EH (cell line): ENCODE measurements at places on chromosomes 16 and 17.
A peak's percentile ranks its signal among the peaks of the same experiment; 100 is the strongest.

DNA sequence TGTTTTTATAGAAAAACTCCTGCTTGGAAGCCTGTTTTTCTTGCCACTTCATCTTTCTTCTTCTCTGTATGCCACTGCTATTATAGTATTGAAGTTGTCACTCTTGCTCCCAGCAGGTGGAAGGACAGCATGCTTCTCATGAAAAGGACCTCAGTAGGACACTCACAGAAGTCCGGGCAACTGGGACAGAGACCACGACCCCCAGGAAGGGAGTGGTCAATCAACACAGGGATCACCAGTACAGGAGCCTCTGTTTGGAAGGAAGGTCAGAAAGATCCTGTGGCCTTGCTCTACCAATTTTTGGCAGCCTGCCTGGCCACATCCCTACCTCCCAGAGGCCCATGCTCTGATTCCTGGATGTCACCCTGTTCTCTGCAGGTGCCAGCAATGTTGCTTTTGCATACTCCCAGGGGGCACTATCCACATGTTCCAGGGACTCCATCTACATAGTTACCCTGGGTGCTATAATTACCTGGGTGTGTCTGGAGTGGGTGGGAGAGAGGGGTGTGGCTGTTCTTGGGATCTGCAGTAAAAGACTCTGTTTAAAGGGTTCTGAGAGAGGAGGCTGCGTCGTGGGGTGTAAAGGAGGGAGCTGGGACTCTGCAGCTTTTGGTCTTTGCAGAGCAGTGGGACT is 13.7 kb upstream of the AKAP10 start:
- DNase-seq = no peak

DNA sequence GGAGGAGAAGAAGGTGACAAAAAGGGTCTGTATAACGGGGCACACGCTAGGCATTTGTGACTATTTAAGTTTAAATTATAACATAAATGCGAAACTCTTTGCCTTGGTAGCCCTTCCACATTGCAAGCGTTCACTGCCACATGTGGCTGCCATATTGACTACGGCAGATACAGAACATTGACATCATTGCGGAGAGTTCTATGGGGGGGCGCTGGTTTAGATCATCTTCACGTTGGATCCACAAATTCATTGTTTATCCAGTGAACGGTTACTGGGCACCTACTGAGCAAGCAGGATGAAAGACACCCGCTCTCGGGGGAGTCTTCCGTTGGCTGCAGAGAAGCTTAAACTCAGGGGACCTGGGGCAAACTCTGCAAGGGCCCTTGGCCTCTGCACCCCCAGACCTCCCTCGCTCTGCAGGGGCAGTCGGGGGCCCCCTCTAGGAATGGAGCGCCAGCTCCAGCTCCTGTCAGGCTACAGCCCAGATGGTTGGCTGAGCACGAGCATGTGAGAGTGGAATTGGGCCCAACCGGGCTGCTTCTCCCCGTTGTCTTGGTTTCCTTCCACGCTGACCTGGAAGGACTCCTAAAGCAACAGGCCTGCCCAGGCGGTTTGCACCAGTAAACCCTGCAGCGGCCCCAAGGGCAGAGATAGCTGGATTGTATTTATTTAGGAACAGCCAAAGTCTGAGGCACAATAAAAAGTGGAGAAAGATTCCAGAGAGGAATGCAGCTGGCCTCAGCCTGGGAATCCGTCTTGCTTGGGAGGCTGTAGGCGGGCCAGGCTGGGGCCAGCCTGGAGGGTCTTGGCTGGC is 172.2 kb downstream of the SEC14L1 start:
- DNase-seq = peak; percentile 94

DNA sequence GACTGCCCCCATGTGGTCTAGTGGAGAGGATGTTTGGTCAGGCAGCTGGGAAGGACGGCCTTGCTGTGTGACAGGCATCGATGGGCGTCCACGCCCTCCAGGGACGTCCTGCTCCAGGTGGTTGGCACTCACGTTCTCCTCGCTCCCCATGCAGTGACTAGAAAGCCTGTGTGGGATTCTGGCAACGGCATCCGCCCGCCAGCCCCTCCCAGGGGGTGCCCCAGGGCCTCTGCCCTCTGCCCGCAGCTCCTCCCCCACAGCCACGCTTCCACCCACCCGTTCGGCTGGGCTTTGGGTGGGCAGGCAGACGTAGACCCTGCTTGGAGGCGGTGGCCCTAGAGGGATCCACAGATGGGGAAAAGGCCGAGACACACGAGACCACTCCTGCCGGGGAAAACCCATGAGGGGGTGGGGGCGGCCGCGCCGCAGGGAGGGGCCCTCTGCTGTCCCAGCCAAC is 4.7 kb upstream of the IL17C start:
- DNase-seq = peak; percentile 34

GRCh38 chr17:45279898-45280297 is 18.0 kb upstream of the SPATA32 start:
- no peak for DNase-seq

- no peak for DNase-seq
Measured at GRCh38 chr16:65598621-65599020, 476.8 kb upstream of the CDH11 start.

DNA sequence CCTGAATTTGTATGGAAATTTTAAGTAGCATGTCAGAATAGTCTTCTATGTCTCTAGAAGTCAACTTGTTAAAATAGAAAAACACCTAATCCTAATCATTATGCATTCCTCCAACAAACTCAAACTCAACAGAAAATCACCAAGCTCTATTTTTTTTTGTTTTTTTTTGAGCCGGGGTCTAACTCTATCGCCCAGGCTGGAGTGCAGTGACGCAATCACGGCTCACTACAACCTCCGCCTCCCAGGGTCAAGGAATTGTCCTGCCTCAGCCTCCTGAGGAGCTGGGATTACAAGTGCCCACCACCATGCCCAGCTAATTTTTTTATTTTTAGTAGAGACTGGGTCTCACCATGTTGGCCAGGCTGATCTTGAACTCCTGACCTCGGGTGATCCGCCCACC is 9.8 kb downstream of the TMEM231 start:
- DNase-seq = no peak

GRCh38 chr17:45289301-45290268 is 27.2 kb downstream of the MAP3K14 start:
- DNase-seq = no peak

GRCh38 chr16:68091380-68092261 is 6.5 kb downstream of the NFATC3 start:
- DNase-seq = peak; percentile 70

DNA sequence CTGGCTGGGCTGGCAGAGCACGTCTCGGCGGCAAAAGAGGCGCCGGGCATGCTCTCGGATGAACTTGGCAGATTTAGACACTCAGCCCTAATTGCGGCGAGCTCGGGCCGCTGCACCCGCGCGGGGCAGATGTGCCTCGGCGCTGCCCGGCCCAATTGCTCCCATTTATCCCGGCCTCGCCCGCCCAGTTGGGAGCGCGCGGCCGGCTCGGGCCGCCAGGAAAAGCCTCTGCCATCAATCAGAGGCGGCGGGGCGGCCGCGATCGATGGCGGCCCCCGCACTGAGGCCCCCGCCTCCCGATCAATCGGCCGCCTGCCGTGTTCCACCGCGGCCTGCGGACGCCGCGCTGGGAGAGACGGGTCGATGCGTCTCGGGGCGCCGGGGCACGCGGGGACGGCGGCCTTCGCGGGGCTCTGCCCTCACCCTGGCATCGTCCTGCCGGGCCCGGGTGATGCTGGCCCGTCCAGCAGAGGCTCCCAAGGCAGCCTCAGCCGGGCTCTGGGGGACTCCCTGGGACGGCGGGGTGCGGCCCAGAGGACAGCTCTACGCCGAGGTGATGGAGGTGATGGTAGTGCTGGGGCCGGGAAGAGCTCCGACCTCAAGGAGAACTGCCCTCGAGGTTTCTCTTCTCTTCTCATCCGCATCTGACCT is 200.9 kb upstream of the N4BP1 start:
- no peak for DNase-seq

- no peak for DNase-seq
Measured at GRCh38 chr16:76988526-76988925, 202.5 kb upstream of the MON1B start.

DNA sequence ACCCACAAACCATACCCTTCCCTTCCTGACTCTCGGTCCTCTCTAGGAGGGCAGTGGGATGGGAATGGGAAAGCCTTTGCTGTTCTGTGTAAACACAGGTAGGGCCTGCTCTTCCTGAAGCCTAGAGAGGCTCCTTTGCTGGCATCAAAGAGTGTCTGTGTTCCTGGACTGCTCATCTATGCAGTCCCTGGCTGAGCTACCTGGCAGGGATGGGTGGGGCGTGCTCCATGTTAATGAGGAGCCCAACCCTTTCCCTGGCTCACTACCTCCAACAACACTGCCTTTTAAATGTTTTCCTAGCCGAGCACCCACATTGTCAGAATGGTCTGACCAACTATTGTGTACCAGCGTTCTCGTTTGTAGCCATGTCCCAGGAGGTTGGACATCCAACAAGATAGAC is 26.6 kb upstream of the NAGLU start:
- no peak for DNase-seq

- no peak for DNase-seq
Measured at GRCh38 chr16:6573577-6573976, 759.1 kb upstream of the RBFOX1 start.

- peak; percentile 18 for DNase-seq
Measured at GRCh38 chr16:50335196-50335958, 33.4 kb downstream of the BRD7 start.

- no peak for DNase-seq
Measured at GRCh38 chr16:47847220-47847970, 308.4 kb downstream of the ABCC12 start.

DNA sequence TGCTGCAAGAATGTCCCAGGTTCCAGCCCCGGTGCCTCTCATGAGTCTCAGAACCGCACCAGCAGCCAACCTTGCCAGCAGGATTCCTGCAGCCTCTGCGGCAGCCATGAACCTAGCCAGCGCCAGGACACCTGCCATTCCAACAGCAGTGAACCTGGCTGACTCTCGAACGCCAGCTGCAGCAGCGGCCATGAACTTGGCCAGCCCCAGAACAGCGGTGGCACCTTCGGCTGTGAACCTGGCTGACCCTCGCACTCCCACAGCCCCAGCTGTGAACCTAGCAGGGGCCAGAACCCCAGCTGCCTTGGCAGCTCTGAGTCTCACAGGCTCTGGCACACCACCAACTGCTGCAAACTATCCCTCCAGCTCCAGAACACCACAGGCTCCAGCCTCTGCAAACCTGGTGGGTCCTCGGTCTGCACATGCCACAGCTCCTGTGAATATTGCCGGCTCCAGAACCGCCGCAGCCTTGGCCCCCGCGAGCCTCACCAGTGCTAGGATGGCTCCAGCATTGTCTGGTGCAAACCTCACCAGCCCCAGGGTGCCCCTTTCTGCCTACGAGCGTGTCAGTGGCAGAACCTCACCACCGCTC is 9.8 kb downstream of the ELOB start:
- no peak for DNase-seq

DNA sequence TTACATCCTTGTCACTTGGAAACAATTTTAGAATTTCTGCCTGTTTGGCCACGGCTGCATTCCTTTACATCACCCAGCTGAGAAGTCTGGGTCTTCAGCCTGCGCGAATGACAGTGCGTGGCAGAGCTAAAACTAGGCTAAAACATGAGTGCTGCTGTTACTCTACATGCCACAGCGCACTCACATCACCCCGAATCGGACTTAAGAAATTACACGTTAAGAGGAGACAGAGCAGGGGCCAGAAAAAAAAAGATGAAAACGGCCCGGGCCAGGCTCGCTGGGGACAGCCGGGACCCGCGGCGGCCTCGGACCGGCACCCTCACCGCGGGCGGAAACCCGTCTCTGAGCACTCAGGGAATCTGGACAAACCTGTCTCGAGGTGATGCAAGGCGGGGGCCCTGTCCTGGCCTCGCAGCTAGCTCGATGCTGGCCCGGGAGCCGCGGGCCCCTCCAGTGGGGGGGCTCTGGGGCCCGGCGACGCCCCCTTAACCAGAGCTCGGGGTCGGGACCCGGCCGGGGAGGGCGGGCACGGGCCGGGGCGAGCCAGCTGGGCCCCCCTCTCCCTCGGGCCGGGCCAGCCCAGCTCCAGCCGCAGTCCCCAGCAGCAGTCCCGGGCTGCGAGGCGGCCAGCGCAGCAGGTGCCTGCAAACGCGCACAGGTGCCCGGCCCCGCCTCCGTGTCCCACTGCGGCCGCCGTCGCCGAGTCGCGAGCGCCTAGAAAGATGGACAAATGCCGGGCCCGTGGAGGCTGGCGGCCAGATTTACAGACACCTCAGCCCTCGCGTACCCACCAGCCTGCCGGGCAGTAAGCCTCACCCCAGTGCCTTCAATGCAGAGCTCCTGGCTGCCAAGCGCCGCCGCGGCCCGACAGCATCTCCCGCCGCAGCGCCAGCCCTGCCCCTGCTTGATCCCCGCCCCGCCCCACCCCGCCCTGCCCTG is at the start of gene AKTIP:
TSS of gene AKTIP (minus strand) at position 879 of the 939 bp plus-strand sequence. CDS start 2,950 bp downstream, outside the sequence.
- peak; percentile 57 for DNase-seq

- peak; percentile 30 for DNase-seq
Measured at GRCh38 chr16:9092282-9092977, 986 bp downstream of the HAPSTR1 start.

- DNase-seq = no peak
Measured at GRCh38 chr16:60642956-60643355, 1393.3 kb downstream of the CDH8 start.

DNA sequence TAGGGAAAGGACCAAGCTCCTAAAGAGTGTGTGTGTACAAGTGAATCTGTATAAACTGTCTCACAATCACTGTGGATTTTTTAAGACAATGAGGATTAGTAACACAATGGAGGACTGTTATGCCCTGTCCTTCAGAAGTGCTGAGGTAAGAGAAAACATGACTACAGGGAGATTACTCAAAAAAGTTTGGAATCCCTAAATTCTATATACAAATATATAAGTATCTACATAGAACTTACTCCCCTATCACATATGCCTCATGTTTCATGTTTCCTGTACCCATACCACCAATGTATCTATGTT is 81.9 kb downstream of the STH start:
- no peak for DNase-seq

- DNase-seq = peak; percentile 34
Measured at GRCh38 chr16:23694644-23695373, 16.1 kb downstream of the PLK1 start.

DNA sequence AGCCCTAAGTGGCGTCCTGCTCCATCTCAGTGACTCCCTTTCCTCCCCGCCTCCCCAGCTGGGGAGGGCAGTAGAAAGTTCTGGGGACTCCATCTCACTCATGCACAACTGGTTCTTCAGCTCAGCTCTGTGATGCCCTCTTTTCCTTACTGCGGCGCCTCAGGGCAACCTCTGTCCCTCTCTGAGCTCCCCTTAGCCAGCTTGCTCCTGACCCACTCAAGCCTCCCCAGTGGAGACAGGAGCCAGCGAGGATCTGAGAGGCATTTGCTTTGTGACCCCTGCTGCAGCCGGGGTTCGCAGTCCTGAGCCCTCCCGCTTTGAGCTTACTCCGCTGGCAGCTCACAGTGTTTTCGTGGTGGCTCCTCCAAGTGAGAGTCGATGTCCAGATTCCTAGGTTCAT is 6.2 kb upstream of the MRC2 start:
- no peak for DNase-seq

GRCh38 chr16:88783391-88784073 is 1.5 kb downstream of the PIEZO1 start:
- DNase-seq = peak; percentile 59

- DNase-seq = no peak
Measured at GRCh38 chr17:79188048-79188447, 113.4 kb downstream of the ENGASE start.
